ENCODE measurements at places on chromosomes 4 and X.

DNA sequence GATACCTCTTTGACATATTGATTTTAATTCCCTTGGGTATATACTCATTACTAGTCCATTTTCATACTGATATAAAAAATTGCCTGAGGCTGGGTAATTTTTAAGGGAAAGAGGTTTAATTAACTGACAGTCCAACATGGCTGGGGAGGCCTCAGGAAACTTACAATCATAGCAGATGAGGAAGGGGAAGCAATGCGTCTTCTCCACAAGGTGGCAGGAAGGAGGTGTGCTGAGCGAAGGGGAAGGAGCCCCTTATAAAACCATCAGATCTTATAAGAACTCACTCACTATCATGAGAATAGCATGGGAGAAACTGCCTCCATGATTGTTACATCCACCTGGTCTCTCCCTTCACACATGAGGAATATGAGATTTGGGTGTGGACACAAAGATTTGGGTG lies 42.4 kb downstream of the MSX1 start:
- DNase-seq: no peak

- DNase-seq: no peak
These were observed 876.4 kb upstream of the SLIT2 start for GRCh38 chr4:19375136-19375804.

DNA sequence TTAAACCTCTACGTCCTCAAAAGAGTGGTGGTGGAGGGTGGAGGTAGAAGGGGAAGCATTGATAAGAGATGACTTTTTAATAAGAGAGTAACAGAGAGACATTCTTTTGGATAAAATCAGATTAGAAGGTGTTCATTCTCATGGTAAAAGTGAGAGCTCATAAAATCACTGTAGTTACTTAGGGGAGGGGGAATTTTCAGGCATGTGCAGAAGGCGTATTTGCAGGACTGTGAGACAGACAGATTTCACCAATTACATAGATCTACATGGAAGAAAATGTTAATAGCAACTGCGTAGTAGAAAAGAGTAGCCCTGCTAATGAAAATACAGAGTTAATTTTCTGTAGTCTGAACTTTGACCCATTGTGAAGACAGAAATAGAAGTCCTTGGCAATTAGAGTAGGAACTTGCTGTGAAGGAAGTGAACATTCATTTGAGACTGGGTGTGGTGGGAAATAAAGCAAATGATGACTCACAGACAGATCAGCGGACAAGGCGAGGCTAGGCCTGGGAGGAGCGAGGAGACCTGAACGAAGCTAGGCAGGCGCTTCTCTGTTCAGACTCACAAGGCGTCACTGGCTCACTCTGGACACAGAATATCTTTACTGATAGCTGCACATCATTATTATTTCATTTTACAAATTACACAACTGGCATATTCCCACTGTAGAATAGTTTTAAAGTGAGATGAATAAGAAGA lies 57.2 kb upstream of the FAM9C start:
- DNase-seq: peak; percentile 63

- no peak for DNase-seq
These were observed 197.0 kb downstream of the CAMK2D start for GRCh38 chr4:113564493-113564892.
